ENCODE measurements at places on chromosomes 4 and X.

DNA sequence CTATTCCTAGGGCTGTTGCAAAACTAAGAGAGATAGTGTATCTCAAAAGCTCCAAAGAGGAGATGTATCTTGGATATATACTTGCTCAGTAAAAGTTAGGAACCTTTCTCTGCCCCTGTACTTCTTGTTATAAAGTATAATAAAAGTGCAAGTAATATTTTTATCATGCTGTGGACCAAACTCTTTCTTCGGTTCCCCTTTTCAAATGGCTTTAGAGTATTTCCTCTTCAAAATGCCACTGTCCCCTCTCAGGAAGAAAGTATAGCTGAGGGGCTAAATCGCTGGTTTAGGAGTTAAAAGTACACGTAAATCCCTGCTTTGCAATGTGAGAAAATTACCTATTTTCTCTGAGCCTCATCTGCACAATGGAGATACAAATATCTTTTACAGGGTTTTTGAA is 169.1 kb upstream of the FTHL17 start:
- no peak for DNase-seq

DNA sequence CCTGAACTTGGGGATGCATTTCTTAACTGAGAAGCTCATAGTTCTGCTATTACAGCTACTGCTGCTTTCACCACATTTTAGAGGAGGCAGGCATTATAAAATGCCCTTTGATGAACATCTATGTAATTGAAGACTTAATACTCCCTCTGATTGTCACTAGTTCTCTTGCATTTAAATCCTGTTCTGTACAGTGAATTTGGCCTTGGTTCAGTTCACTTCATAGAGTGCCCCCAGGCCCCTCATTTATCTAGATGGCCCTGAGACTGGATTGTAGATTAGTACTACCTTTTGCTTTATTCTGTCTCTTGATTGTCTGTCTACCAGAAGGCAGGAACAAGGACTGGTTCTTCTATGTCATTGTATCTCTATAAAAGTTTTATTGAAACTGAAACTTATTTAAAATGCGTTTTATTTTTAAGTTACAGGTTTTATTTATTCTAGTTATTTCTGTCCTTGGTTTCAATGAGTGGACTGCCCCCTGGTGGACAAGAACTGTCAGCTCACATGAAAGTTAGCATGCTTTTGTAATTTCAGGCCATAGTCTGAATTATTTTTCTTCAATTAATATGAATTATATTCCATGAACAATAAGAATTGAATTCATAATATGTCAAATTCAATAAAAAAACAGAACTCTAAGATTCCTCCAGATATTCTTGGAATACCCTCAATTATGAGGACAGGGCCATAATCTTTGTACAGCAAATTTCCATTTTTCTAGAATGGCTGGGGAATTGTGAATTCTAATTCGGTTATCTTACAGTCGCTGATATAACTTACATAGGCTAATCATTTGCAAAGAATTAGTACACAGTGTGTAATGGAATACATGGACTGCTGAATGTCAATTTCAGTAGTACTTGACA is 47.2 kb upstream of the TMEM33 start:
- no peak for DNase-seq

- no peak for DNase-seq
These were observed 106.0 kb upstream of the LRPAP1 start for GRCh38 chr4:3638080-3638795.

DNA sequence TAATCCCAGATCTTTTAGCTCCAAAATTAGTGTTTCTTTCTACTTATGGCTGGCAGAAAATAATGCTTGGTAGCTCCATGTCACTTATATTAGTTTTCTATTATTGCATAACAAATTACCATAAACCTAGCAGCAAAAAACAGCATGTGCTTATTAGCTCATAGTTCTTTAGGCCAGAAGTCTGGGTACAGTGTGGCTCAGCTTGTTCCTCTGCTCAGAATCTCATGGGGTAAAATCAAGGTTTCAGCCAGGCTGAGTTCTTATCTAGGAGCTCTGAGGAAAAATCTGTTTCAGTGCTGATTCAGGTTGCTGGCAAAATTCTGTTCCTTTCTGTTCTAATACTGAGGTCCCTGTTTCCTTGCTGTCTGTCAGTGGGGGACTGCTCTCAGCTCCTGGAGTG is 101.1 kb downstream of the CT47B1 start:
- DNase-seq: no peak

Measured in NCI-H510A (cell line).